Caudate nucleus (tissue), 63 donors: ENCODE measurements at places on chromosomes 2 and 18.

- no peak for DNase-seq
Measured at GRCh38 chr18:62281684-62282083, 43.4 kb upstream of the TNFRSF11A start.

- no peak for DNase-seq
Measured at GRCh38 chr18:48345596-48345995, 63.6 kb downstream of the ZBTB7C start.

DNA sequence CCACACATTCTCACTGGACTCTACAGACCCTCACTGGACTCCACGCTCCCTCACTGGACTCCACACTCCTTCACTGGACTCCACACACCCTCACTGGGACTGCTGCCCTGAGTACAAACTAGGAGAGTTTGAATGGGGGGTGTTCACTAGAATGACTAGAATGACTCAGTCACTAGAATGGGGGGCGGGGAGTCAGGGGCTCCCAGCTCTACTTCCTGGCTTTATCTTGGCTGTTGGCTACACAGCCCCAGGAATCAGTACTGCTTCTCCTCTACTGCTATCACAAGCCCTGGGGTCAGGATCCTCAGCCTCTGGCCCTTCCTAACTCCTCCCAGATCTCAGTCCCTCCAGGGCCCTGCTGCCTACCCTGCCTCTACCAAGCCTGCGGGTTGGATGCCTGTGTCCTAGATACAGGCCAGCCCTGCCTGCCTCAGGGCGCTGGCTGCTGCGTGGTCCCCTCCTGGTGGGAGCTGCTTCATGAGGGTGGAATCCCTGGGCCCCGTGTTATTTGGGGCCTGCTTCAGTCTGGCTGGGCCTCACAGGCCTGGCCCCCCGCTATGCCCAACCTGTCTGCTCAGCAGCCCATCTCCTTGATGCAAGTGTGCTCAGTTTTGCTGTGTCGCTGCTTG lies 7.8 kb downstream of the PTMA start:
- DNase-seq: no peak

DNA sequence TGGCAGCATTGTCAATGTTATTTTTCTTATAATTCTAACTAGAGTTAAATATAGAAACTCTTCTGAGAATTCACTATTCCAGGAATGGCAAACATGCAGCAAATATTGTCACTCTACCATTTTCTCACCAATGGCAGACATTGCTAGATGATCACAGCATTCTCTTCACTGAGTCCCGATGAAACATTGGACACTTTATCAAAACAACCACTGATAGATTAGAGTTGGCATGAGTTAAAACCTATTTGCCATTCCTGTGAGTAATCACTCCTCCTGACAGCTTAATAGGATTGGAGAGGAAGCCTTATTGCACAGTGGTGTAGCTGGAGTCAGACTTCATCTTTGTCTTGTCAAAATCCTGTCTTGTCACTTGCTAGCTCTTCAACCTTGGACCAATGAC lies 163.9 kb upstream of the THUMPD2 start:
- no peak for DNase-seq

DNA sequence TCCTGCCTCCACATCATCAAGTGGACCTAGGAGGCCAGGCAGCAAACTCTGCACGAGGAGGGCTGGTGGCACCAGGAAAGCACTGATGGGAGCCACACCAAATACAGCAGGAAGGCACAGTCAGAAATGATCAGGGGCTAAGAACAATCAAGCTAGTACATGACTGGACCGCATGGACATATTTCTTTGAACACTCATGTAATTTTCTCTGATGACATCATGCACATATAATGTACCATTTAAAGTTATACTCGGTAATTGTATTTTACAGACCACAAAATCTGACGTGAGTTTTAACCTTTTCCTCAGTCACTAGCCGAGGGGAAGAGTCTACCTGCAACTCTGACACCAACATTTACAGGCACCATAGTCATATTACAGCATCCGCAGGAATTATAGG lies 76.7 kb downstream of the XDH start:
- DNase-seq: no peak

DNA sequence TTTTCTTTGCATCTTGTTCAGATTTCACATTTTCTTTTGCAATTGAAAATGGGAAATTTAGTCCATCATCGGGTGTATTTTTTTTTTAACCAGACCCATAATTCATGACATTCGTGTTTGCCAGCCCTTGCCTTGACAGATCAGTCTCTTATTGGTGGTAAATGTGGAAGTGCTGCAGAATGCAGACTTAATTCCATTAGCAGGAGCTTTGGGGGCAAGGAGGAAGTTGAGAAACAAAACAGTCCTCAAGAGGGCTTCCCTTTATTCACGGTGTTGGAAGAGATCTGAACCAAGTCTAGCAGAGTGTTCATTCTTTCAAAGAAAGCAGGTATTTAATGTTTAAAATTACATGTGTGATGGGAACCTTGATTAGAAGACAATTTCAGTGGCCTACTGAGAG lies 16.6 kb upstream of the RPE start:
- DNase-seq: no peak

DNA sequence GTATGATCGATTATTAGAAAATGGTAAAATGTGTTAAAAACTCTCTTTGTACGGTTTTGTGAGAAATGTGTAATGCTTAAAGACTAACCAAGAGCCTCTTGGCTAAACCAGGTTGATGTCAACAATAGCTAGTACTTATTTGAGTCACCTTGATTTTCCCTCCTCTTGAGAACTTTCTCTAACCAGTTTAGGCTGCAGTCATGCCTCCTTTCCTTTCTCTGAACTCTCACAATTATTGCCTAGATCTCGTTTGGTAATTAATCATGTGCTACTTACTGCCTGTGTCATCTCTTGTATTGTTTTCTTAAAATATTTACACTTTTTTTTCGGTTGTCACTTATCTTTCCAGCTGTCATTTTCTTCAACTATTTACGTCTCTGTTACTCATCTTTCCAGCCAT lies 1.1 kb upstream of the EPC2 start:
- no peak for DNase-seq
